ENCODE measurements at places on chromosomes 6 and 20.

DNA sequence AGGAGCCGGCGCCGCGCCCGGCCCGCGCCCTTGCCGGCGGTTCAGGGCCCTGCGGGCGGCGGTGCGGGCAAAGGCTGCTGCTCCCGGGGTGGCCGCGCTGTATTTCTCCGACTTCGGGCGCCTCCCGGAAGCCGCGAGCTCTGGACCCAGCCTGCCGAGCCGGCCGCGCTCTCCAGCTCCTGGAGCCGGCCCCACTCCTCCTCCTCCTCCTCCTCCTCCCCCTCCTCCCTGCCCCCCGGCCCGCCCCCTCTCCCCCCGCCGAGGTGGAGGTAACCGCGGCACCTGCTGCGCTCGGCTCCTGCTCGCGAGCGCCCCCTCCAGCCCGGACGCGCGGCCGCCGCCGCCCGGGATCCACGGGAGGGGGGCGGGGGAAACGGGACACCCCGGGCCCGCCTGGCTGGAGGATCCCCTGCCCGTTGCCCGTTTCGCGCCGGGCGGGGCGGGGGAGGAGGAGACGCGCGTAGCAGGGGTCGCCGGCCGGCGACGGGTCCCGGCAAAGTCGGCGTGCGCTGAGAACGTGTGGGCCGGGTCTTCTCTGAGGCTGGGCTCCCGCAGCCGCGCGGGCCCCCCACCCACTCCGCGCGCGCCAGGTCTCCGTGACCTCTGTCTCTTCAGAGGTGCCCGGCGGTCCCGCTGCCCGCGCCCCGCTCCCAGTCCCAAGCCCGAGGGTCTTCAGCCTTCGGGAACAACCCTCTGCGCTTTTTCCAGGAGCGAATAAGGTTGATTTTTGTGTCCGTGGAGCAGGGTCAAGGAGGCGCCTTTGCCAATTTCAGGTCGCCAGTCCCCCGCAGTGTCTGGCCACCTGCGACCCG lies at the start of gene SLC22A23:
Gene SLC22A23, minus strand, starts transcription at position 153 of the 812 bp plus-strand sequence. CDS start 491 bp downstream, outside the sequence.
- DNase-seq: no peak

DNA sequence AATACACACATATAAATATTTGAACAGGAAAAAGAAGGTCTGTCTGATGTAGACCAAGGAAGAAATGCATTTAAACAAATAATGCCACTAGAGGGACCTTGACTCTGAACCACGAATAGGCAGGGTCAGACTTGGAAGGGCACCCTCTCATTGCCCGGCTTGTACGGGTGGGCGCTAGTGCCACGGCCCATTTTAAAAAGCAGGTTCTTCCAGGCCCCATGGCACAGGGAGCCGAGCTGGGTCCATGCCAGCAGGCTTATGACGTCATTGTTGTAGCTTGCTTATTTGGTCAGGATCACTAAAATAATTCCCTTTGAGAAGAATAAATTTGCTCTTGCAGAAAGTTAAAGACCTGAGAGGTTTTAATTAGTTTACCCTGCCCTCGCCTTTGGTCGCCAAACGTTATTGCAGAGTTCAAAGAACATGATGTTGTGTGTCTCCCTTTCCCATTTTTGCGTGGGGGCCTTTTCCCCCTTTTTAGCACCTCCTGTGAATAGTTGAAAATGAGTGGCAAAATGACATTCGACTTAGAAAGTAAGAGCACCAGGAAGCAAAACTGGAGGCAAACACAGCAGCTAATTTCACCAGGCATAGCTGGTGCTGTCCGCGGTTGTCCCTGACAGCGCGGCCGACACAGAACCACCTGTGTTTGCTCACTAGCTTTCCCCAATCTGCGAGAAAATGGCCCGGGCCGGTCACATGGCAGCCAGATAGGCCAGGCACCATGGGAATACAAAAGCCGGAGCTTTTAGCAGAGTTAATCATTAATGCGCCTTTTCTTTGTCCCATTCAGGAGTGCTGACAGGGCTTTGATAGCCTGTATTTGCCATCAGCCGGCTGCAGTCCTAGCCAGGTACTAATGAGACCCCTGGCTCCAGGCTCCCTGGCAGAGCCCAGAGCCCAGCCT lies 93.8 kb downstream of the FOXA2 start:
- no peak for DNase-seq

GRCh38 chr20:46031701-46032254 lies 2.8 kb downstream of the SLC12A5 start:
- no peak for DNase-seq

DNA sequence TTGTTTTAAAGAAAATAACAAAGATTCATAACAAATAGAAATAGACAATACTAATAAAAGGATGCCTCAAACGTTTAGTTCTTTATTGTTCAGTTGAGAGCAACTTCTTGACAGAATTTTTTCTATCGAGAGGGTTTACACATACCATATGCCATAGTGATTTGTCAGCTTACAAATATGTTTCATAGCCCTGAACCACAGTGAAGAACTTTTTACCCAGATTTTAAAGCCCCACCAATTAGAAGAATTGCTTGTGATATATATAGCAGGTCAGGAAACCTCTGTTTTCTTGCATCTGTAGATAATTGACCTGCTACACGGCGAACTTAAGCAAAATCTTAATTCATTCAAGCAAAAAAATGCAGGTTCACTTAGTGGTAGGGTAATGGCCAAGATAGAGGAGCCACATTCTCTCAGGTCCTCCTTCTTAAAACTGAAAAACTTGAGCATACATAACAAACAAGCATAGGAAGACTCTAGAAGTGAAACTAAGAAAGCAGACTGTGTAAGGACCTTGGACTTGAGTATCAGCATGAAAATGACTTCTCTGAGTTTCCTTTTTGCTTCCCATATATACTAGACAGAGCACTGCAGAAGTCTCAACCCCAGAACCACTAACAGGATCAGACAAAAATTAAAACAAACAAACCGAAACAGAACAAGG lies 39.5 kb downstream of the CRISP1 start:
- no peak for DNase-seq

DNA sequence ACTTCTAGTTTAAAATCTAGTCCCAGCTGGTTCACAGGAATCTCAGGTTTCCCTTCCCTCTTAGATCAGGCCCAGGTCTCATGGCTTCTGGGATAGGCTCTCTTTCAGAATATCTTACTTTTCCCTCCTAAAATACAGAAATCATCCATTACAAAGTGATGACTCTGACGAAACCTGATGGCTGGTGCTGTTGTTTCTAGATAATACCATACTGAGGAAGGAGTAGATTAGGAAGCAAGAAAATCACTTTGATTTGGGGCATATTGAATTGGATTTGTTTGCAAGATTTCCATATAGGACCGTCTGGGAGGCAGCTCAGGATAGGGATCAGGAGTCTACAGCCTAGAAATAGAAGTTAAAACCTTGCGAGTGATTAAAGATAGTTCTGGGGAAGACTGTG lies 3.6 kb downstream of the ZKSCAN3 start:
- no peak for DNase-seq

DNA sequence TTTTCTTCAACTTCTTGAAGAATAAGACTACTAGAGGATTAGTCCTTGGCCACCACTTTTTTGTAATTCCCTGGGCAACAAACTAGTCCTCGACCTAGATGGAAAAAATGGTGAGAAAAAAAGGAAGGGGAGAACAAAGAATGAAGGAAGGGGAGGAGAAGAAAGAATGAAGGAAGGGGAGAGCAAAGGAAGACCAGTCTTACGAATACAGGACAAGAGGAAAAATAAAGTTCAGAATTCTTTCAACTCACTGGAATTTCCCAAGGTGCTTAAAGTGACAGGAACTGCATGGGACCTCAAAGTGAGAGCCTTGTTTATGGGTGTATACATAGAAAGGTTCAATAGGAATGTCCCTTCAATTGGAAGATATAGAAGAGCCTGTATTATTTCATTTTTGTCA lies 509.3 kb upstream of the JARID2 start:
- DNase-seq: no peak

DNA sequence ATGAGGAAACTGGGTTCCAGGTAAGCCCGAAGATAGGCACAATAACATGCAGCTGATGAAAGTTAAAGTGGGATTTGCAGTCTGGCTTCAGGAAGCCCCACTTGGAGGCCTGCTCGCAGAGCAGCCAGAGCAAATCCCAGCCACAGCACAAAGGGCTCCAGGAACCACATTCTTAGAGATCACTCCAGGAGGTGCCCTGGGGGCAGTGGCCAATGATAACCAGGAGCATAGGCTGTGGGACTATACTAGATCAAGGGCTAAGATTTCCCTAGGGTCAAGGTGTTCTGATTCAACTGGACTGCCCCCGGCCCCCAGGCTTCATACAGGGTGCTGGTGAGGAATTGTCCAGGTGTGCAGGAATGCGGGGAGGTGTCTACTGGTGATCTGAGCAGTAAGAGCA lies 133.9 kb upstream of the PTPRT start:
- DNase-seq: no peak

DNA sequence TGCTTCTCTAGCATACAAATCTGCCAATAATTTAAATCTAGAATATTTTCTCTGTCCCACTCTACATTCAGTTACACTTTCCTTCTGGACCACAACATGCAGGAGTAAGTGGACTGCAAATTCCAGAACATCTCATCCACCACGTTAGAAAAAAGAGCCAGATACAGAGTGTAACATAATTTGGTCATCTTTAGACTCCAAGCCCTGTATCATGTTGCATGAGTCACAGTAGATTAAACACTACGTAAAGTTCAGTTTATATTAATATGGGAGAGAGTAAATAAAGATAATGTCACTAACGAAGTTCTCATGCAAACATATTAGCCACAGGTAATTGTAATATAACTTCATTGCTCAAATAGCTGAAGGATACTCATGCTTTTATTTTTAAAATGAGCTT lies 327.0 kb downstream of the C6orf118 start:
- no peak for DNase-seq

- no peak for DNase-seq
Observed at GRCh38 chr6:37862992-37863391, 43.5 kb downstream of the ZFAND3 start.

DNA sequence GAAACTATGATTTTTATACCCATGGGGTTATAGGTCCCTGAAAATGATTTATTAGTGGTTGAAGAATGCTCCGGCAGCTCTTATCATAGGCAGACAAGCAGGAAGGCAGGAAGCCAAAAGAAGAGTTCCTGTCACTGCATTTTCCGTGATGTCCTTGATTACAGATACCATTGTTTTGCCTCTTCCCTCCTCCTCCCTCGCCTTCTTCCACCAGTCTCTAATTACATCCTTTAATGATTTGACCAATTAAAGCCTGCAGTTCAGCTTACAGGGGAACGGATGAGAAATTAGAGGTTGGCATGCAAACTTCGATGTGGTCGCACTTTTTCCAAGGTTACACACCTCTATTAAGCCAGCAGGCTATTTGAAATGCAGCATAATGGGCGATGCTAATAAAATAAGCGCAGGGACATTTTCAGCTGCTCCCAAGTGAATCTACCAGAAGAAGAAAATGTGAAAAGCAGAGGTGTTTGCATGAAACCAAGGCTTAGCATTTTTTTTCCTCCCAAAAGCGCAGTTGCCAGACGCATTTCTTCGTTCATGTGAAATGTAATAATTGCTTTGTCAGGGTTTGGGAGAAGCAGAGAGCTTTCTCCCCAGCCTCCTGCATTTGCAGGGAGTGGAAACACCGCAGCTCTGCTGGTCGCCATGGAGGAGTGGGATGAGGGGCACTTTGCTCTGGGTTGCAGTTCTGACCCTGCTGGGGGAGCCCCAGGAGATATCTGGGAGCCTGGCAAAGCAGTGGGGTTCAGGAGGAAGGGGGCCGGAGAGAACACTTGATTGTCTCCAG lies 6.0 kb downstream of the NOX3 start:
- no peak for DNase-seq

GRCh38 chr6:117381749-117382148 lies 44.0 kb downstream of the ROS1 start:
- DNase-seq: no peak

GRCh38 chr20:34709044-34709830 lies 5.1 kb downstream of the TP53INP2 start:
- DNase-seq: peak; percentile 53

DNA sequence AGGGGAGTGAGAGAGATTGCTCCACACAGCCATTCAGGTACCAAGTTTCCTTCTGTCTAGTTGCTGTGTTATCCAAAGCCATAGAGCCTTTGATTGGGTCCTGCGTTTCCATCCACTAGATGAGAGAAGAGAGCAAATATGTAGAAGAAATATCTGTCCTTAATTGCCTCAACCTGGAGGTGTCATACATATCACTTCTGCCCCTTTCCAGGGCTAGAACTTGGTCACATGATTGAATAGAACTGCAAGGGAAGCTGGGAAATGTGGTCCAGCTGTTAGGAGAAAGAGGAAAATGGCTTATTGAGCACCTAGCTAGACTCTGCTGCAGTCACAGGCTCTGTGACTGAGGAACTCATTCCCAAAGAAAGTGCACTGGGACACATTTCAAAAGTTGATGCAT lies 115.6 kb upstream of the JAG1 start:
- no peak for DNase-seq

DNA sequence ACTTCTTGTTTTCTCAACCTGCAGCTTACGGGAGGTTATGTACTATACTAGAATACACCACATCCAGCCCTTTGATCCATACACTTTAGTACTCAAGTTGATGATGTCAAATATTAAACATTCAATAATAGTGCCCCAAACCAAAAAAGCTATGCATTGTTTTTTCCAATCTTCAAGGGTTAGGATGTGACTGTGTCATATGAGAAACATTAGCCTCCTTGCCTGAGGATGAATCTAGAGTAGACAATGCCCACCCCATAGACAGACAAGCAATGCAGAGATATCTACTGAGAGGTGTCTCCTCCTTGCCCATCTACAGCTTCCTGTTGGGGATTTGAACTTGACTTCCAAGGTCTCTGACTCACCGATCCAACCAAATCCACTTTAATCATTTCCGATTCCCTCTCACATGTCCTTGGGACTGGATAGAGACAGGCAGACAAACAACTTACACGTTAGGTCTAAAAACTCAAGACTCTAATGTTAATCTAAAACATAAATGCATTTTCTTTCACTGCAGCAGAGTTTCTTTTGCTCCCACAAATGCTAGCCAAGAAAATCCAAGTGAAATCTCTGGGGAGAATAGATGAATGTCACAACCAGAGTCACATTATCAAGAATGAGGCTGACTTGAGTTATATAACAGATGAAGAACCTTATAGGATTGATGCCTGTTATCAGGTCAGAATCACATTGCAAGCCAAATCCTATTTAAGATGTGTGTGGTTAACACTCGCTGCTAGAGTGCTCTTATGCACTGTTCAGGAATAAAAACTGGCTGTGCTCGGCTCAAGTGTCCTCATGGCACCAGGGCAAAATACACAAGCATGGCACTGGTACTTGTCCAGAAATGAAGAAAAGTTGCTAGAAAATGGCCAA lies 75.5 kb upstream of the TNFAIP3 start:
- DNase-seq: no peak

DNA sequence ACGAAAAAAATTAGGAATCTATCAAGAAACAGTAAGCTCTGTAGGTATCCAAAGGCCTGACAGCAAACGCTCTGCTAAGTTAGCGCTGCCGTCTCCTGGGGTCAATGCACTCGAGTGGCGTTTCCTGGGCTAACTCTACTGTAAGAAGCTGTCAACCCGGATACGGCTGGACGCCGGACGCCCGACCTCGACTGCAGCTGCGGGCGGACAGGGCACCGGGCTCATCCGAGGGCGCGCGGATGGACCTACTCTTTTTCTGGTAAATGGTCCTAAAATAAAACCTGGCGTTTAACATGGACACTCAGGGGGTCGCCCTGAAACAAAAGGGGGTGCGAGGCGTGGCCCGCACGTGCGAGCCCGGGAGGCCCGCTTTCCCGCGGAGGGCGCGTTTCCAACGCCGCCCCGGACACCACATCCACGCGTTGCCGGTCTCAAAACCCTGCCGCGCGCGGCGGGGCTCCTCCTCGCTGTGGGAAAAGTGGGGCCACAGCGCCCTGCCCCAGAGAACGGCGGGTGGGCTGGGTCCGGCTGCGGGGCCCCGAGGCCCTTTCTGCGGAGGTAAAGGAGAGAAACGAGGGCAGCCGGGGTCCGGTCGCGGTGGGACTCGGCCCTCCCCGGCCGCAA lies 537 bp downstream of the TCP1 start:
- peak; percentile 36 for DNase-seq

GRCh38 chr6:13586603-13587542 lies 12.5 kb downstream of the SIRT5 start:
- DNase-seq: no peak

Data from inflammatory macrophage (primary cell).